ENCODE measurements at places on chromosomes 13 and 19. TPM values are rescaled to one million over a fixed set of nuclear protein-coding genes. Genes with fewer than 3 reads are reported as not detected.

Gene ZNF584
- total RNA-seq, result 12.7 TPM

Gene MAG
- not detected for total RNA-seq

Gene NEK5
- total RNA-seq, result 0.41 TPM

Gene DNAJC15
- 12.8 TPM for total RNA-seq

Gene OR7D2
- total RNA-seq, result not detected

Gene PLEKHF1
- 8.5 TPM for total RNA-seq

Gene RELB
- total RNA-seq, result 13.2 TPM

Gene C5AR1
- total RNA-seq, result 28.3 TPM

Gene IGFLR1
- 25.8 TPM for total RNA-seq

Gene CACTIN
- 19.8 TPM for total RNA-seq

Gene DIRAS1
- 2.0 TPM for total RNA-seq

Gene MATK
- 6.6 TPM for total RNA-seq

Gene KIR2DL4
- 0.76 TPM for total RNA-seq

Gene IL4I1
- 2.4 TPM for total RNA-seq

Gene SIGLEC9
- total RNA-seq, result 8.0 TPM
